ENCODE measurements at places on chromosomes 5 and 9.
A peak's percentile ranks its signal among the peaks of the same experiment; 100 is the strongest.

DNA sequence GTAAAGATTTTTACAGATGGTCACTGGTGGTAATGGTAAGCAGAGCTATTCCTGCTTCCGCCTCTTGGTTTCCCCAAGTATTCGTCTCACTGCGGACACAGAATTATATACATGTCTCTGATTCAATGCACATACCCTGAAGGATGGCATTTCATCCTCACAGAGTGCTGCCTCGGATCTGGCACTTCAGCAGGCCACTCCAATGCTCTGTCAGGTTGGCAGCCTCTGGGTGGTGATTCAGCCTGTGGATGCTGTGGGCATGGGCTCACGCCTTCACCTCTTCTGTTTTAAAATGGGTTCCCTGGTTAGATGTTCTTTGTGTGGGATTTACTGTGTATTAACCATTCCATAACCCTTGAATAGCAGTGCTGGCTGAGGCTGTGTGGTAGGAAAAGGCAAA lies 182.6 kb upstream of the ZNF608 start:
- DNase-seq: no peak

DNA sequence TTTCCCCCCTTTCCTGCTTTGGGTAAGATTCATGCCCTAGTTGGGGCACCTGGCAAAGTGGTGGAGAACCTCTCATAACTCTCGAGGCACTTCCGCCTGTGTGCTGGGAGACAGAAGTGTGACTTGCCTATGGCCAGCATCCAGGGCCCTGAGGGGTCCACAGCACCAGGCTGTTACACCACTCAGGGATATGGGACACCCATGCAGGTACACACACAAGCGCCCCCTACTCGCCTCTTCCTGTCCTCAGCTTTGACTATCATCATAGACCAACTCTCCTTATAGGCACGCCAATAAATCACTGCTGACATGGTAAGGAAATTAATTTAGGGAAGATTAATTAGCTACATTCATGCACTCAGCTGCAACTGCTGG lies 45.4 kb downstream of the SHB start:
- no peak for DNase-seq

- DNase-seq: no peak
Observed at GRCh38 chr9:99307851-99308250, 85.8 kb downstream of the SEC61B start.

DNA sequence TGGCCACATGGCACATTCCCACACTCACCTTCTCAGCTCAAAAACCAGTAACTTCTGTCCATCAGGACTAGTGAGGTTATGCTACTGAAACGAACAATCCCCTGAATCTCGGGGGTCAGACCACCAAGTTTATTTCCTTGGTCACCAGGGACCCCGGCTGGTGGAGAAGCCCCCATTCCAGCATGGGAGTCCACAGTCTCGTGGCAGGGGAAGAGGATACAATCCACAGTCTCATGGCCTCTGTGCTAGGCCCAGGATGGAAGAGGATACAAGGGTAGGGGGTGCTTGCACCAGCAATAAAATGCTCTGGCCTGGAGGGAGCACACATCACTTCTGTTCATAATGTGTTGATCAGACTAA lies 7.4 kb upstream of the CARD19 start:
- DNase-seq: no peak

GRCh38 chr5:56543441-56544388 lies 271.6 kb upstream of the MAP3K1 start:
- DNase-seq: no peak

GRCh38 chr9:81581986-81582385 lies 107.4 kb downstream of the TLE1 start:
- no peak for DNase-seq

GRCh38 chr9:81317223-81317622 lies 372.1 kb downstream of the TLE1 start:
- DNase-seq: no peak

DNA sequence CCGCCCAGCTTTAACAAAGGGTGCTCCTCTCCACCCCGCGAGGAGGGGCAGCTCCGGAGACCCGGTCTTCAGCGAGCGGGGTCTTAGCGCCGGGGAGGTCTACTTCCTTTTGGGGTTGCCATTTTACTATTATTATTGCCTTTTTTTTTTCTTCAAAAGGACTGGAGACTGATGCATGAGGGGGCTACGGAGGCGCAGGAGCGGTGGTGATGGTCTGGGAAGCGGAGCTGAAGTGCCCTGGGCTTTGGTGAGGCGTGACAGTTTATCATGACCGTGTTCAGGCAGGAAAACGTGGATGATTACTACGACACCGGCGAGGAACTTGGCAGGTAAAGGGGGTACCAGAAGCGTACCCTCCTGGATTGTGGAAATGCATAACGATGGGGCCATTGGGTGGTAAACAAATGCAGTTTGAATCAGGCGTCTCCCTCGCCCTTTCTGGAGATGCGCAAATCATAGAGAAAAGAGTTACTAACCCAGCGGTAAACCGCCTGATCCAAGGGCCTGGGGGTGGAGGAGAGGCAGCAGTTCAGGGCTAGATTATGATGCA lies 1.2 kb downstream of the DAPK1 start:
- DNase-seq: no peak

- no peak for DNase-seq
Observed at GRCh38 chr5:160269017-160269416, 39.7 kb downstream of the FABP6 start.

- DNase-seq: no peak
Observed at GRCh38 chr5:133736512-133736911, 124.2 kb upstream of the FSTL4 start.

DNA sequence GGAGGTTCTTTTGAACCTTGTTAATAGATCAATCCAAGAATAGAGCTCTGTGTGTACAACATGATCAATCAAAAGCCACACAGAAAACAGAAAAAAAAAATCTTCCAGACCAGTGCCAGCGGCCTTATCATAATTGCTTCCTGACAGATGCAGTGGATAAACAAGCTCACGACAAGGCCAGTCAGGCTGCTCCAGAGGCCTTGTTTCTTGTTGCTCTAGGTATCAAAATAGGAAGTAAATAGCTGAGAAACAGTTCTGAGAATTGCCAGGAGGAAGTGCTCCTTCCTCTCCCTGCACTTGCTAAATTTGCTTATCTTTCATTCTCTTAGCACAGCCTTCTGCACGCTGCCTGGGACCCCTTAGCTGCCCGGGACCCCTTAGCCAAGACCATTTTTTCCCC lies 199.0 kb upstream of the TARS1 start:
- no peak for DNase-seq

DNA sequence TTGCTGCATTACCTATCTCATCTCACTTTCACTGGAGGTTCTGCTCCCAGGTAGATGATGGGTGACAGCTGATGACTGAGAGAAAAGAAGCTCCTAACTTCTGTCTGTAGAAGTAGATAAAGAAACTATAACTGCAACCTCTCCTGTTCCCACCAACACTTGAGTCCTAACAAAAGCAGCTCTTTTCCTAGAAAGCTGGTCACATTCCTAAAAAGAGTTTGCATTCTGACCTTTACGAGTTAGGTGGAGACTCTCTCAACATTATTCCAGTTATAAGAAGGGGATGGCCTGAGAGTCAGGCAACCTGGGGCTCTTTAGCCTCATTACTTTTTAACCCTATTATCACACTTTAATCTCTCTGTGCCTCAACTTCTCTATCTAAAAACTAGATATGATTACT lies 8.9 kb upstream of the PCAT7 start:
- no peak for DNase-seq

GRCh38 chr5:5605170-5605764 lies 182.8 kb downstream of the ICE1 start:
- no peak for DNase-seq

DNA sequence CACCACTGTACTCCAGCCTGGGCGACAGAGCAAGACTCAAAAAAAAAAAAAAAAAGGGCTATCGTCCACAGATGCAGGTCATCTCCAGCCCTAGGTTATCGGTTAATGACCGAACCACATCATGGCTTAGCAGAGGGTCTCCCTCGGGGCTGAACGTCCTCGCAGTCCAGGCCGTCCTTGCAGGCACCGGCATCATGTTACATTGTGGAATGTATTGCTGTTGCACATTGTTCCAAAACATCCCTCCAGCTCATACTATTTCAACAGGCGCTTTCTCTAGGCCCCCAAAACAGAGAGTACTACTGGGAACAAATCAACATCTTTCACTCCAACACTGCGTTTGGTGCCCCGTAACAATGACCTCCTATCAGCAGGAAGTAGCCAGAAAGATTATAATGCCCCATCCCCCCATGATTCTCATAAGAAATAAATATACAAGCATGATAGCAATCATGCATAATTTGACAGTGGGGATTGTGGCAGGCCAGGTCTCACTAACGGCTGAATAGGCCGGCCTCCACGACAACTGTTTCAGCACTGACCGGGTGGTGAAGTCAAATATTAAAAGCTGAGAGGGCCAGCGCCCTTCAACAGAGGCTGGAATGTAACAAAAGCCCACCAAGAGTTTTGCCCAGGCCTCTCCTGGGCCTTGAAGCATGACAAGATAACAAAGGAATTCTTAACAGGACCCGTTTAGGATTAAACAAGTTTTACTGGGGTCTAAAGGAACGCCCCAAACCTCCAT lies 1.1 kb upstream of the LCN9 start:
- DNase-seq: no peak

DNA sequence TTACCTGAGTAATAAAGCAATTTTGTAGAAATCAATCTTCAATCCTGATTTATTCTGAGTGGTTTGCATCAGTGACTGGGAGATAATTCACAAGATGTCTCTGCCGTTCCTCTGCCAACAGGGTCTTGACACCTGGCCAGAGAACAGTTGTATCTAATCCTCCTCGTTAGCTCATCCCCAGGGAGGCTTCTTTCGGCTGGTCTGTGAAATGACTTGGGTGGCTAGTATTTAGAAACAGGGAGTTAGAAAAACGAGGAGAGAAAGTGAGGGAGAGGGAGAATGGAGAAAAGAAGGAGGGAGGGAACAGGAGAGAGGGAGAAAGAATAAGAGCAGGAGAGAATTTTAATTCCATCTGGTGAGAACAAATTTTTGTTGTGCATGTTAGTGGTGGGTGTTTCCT lies 600.2 kb upstream of the TLE4 start:
- DNase-seq: no peak

- DNase-seq: no peak
Observed at GRCh38 chr9:126927419-126927818, 12.8 kb downstream of the RALGPS1 start.

DNA sequence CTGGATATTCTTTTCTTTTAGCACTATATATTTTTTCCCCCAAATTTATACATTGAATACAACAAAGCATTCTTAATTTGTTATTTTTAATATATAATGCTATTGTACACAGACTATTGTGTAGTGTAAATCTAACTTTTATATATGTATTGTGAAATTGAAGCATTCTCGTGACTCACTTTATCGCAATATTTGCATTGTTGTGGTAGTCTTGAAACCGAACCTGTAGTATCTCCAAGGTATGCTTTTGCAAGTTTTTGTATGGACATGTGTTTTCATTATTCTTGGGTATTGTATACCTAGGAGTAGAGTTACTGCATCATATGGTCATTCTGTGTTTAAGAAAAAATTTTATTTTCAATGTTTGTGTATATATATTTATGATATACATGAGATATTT lies 49.6 kb downstream of the NSD1 start:
- DNase-seq: no peak

DNA sequence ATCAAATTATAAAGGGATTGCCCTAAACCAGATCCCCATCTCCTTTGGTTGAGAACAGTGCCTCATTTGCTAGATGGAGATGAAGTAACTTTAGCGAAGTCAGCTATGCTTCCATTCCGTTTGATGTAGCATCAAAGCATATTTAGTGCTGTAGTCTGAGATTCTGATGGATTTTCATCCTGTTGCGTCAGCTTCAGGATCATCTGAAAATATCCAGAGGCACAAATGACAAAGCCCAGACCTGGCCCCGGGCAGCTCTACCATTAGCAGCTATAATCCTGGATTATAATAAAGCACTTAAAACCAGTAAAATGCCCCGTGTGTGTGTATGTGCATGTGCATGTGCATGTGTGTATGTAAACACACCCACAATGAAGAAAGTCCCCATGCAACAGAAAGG lies 44.7 kb downstream of the ERAP1 start:
- DNase-seq: no peak

DNA sequence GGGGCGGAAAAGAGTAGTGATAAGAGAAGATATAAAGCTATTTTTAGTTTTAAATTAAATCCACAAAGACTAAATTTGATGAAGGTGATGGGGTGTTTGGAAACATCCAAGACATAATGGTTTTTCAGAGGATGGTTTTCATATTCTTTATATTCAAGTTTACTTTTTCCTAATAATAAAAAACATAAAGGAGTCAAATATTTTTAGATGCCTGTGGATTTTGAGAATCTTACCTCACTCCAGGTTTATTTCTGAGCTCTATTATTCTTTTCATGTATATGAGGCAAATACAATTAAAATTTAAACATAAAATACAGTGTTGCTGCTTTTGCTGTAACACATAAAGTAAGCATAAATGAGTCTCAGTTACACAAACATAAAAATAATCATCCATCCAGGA lies 22.2 kb downstream of the MRPS30 start:
- no peak for DNase-seq

DNA sequence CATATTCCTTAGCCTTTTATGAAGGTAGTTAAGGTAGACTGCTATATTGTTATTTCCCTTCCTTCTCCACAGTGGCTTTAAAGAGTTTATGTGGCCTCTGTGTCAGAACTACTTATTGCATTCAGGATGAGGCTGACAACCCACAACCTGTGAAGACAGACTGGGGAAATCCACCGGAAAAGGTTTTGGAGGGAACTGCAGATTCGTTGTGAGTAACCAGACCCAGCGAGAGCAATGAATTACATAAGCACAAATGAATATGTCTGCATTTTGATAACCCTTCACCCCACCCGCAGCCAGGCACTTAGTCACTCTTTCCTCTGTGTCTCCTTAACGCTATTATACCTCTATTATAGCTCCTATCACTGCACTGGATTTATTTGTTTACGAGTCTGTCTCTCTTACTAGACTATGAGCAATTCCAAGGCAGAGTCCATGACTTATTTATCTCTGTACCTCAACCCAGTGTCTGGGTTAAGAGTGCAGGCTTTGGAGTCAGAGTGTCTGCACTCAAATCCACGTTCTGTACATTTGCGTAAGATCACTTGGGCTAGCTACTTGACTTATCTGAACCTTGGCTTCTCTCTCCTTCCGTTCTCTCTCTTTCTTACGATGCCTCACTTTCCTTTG lies 19.2 kb downstream of the KCTD16 start:
- DNase-seq: peak; percentile 39

DNA sequence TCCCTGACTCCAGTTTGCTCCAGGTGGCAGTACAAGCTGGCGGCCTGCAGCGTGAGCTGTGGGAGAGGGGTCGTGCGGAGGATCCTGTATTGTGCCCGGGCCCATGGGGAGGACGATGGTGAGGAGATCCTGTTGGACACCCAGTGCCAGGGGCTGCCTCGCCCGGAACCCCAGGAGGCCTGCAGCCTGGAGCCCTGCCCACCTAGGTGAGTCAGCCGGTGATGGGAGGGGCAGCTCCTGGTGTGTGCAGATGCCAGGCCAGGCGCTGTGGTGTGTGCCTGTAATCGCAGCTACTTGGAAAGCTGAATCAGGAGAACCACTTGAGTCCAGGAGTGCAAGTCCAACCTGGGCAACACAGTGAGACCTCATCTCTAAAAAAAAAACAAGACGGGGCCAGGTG lies 10.0 kb upstream of the CACFD1 start:
- no peak for DNase-seq

GRCh38 chr5:177369645-177370440 lies 12.1 kb downstream of the RGS14 start:
- DNase-seq: no peak

Measured in stimulated activated CD4-positive, alpha-beta T cell treated with anti-CD3 and anti-CD28 coated beads, Interleukin-1b, Interleukin-23, amount 100 ng/mL, for 1 hour (primary cell).